Stimulated activated CD4-positive, alpha-beta T cell treated with anti-CD3 and anti-CD28 coated beads, TNF-alpha, amount 100 ng/mL, for 24 hours (primary cell): ENCODE measurements at places on chromosomes 5 and 9.

GRCh38 chr5:40932766-40933165 is 23.5 kb downstream of the C7 start:
- DNase-seq = no peak

DNA sequence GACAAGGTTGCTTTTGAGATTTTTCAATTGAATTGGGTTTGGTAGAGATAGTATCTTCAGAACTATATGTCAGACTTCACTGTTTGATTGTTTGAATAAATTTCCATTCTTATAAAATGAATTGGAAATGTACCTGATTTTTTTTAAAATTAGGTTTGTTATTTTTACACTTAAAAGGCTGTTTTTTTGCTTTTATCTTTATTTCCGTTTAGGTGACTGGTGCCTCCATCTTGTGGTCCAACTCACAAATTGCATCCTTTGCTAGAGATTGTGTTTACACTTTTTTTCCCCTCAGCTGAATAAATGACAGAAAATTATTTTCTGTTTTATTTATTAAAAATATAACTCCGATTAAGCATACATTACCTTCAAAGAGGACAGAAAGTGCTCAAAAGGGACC is 15.6 kb downstream of the NDUFAF2 start:
- DNase-seq = no peak

- no peak for DNase-seq
Observed at GRCh38 chr9:4939118-4939561, 45.9 kb upstream of the JAK2 start.

GRCh38 chr5:17317473-17317872 is 100.0 kb downstream of the BASP1 start:
- DNase-seq = no peak

GRCh38 chr9:2559192-2560152 is 62.1 kb upstream of the VLDLR start:
- no peak for DNase-seq

- no peak for DNase-seq
Observed at GRCh38 chr9:36976371-36977030, 57.6 kb downstream of the PAX5 start.

DNA sequence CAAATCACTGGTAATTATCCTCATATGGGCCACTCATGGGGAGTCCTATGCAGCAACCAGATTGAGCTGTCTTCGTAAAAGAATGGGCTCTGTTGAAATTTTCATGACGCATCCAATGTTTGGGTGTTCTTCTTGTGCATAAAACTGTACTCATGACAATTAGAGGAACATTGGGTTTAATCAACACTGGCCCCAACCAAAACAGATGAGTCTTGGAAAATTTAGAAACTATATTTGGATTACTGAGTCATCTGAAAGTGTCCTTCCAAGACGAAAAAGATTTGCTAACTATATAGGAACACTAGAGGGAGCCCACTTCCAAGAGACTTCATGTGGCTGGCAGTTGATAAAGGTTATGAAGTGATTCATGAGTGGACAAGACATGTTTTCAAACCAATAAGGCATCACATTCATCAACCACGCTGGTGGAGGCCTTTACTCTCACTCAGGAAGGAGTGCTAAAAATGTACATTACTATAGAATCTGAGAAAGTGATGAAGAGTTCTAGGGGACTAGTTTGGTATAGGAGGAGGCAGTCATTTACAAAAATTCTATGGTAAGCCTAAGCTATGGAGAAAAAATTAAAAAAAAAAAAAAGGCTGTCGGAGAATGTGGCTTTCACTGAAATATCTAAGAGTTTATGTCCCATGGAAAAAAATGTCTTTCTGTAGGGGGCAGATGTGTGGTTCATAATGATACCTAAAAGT is 313.5 kb downstream of the PRDM9 start:
- no peak for DNase-seq

DNA sequence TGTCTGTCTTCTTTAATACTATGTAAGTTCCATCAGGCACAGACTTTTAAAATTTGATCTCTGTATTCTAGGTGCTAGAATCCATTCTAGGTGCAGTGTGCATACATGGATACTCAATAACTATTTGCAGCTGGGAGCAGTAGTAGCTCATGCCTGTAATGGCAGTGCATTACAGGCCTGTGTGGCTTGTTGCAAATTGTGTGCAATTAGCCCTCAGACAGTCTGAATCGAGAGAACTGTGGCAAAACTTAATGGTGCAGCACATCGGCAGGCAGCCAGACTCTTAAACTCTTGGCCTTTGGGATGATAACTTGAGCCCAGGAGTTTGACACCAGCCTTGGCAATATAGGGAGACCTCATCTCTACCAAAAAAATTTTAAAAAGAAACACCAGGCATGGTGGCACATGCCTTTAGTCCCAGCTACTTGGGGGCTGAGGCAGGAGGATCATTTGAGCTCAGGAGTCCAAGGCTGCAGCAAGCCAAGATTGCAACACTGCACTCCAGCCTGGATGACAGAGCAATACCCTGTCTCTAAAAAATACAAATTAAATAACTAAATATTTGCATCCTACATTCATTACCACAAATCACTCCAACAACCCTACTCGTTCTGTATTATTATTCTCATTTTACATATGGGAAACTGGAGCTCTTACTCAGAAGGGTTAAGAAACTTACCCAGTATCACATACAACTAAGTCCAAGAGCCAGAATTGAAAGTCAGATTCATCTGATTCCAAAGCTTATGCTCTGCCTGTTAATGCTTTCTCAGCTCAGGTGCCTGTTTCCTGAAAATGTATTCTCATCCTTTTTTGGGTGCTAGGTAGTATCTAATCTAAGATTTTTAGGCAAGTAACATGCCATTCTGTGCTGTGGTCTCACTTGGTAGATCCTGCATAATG is 30.1 kb downstream of the PRKACG start:
- DNase-seq = no peak

DNA sequence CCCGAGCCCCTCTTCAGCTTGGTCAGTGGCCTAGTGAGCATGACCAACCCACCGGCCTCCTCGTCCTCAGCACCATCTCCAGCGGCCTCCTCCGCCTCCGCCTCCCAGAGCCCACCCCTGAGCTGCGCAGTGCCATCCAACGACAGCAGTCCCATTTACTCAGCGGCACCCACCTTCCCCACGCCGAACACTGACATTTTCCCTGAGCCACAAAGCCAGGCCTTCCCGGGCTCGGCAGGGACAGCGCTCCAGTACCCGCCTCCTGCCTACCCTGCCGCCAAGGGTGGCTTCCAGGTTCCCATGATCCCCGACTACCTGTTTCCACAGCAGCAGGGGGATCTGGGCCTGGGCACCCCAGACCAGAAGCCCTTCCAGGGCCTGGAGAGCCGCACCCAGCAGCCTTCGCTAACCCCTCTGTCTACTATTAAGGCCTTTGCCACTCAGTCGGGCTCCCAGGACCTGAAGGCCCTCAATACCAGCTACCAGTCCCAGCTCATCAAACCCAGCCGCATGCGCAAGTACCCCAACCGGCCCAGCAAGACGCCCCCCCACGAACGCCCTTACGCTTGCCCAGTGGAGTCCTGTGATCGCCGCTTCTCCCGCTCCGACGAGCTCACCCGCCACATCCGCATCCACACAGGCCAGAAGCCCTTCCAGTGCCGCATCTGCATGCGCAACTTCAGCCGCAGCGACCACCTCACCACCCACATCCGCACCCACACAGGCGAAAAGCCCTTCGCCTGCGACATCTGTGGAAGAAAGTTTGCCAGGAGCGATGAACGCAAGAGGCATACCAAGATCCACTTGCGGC is 1.8 kb downstream of the EGR1 start:
- DNase-seq = no peak

- no peak for DNase-seq
Observed at GRCh38 chr9:107337676-107338590, 54.9 kb downstream of the RAD23B start.

- no peak for DNase-seq
Observed at GRCh38 chr9:1272488-1272887, 222.3 kb downstream of the DMRT2 start.

- DNase-seq = no peak
Observed at GRCh38 chr9:133044661-133045060, 13.9 kb downstream of the GTF3C5 start.

DNA sequence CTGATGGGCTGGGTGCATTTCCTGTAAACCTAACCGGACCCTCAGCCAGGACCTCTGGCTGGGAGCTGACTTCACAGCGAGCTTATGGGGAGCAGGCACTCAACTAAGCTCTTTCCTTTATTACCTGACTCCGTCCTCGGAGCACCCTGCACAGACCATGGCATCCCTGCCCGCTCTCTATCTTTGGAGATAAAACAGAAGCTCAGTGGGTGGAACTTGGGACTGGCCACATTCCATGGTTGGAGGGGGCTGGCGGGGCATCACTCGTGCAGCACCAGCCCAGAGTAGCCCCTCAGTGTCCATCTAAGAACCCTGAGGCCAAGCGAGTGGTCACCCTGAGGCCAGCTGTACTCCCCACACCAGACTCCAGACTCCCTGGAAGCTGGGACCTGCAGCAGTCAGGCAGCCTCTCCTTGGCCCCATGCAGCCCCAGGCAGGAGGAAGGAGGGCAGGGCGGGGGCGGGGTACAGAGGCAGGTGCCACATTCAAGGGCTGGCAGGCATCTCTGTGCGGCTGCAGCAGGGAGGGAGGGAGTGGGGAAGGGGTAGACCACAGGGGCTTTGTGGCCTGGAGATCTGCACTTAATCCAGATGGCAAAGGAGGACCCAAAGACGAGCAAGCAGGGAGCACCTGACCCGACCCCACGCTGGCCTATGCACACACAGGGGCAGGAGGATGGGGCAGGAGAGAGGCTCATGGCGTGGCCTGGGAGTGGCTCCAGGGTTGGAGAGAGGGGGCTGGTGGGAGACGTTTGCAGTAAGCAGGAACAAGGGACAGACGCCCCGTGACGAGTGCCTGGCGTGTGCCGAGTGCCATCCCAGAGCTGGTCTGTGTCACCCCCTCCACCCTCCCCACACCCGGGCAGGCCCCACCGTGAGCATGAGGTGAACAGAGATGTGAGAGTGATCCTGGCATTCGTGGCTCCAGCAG is 26.1 kb downstream of the GLT6D1 start:
- DNase-seq = no peak

- DNase-seq = no peak
Observed at GRCh38 chr9:127825319-127826051, 22.8 kb downstream of the FPGS start.

DNA sequence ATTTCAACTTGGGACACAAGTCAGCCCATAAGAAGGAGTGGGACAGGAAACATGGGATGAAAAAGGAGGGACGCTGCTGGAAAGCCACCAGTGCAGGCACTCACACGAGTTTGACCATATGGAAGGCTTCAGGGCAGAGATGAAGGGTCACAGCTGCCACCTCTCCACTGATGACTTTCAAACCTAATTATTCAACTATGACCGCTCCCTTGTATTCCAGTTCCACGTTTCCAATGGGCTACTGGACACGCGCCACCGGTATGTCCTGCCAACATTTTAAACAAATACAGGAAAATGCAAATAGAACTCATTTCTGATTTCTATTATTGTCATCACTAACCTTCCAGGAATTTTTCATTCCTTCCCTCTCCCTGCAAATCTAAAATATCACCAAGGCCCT is 134.7 kb downstream of the SLC1A3 start:
- DNase-seq = no peak

DNA sequence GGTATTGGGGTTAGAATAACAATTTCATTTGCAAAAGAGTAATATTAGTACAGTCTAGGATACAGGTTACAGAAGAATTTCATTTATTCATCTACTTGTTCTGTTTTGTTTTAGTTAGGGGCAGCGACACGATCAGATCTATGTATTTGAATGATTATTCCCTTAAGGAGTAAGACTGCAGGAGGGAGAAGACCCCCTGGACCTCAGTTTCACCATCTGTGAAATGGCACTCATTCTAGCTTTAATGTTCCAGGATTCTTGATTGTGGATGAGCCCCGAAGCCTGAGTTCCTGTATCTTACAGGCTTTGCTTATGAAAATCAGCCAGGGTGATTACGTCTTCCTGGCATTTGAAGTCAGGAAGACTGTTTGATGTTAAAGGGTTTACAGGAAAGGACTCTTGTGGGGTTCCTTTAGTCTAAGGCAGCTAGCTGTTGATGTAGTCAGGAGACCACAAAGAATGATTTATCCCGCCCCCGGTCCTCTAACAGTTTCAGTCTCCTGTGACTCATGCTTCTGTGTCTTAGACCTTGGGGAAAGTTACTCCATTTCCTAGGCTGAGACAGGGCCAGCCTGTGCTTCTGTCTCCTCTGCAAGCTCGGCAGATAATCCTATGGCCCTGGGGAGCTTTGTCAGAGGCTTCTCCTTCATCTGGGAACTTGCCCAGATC is 11.5 kb downstream of the SMIM3 start:
- DNase-seq = peak; percentile 65

GRCh38 chr5:142544071-142544753 is 141.7 kb downstream of the FGF1 start:
- no peak for DNase-seq

DNA sequence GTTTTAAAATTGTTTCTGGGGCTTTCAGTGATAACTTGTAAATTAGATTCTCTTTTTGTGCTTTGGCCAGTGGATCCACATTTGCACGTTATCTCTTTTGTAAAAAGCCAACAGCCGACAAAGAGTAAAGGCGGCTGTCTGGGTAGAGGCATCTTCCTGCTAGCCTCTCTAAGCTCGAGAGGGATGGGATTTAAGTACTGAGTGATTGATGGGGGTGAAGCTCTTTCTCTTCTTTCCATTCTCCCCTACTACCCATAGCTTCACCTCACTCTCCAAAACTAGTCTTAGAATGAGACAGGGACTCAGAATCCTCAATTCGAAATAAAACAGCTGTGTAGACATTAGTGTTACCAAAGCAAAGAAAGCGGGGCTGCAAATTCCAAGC is 3.4 kb downstream of the PBX3 start:
- no peak for DNase-seq

- no peak for DNase-seq
Observed at GRCh38 chr9:22010866-22011625, 1.9 kb upstream of the CDKN2B start.

- DNase-seq = peak; percentile 8
Observed at GRCh38 chr5:175822225-175822624, 49.2 kb upstream of the CPLX2 start.

GRCh38 chr9:135513351-135513846 is 7.8 kb upstream of the LCN1 start:
- DNase-seq = no peak

GRCh38 chr9:5608298-5609225 is 20.3 kb upstream of the RIC1 start:
- DNase-seq = no peak

DNA sequence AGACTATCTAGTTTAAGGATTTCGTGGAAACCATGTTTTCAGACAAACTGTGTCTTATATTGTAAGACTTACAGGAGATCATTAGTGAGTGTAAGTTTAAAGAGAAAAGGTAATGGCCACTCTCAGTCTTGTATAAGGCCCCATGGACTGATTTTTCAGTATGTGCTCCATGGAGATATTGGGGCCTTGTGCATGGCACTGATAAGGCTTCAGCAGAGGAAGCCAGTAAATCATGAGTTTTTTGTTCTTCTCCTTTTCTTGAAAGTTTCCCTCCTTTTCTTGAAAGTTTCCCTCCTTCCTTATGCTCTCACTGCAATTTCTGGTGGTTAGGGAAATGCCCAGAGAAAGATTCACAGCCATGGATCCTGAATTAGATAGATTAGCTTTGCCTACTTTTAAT is 471.3 kb downstream of the LRRC70 start:
- DNase-seq = no peak

- DNase-seq = no peak
Observed at GRCh38 chr5:128665747-128666355, 127.8 kb upstream of the FBN2 start.

GRCh38 chr9:136607334-136607919 is 55.3 kb upstream of the EGFL7 start:
- DNase-seq = no peak
